ENCODE measurements at places on chromosomes 2 and 18.

GRCh38 chr2:120257522-120257921, 4.9 kb downstream of the RALB start:
- DNase-seq = no peak

DNA sequence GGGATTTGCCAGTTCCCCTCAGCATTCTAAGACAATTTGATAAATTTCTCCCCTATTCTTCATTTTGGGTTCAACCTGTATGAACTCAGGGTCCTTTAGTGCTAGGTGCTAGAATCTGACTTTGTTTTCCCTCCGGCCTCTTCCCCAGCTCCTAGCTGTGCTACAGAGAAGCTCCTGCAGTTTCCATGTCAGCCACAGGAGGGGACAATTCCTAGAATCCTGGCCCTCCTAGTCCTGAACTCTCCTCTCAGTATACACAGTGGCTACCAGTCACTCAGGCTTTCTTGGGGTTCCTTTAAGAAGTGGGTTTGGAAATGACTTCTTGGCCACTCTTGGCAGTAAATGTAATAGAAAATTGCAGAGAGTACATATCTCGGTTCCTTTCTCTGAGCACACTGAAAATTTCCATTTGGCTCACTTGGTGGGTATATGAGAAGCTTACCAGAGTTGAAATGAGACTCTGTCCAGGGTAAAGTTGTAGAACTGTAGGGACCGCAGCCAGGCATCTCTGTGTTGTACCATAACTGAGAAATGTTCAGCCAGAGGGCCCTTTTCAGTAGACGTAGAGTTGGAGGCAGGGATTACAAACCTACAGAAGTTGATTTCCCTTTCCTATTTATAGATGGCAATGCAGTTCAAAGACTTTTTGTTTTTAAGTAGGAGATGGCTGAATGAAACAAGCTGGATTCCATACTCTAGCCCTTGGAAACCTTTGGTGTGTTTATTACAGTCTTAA, 5.0 kb upstream of the CHST10 start:
- peak; percentile 0 for DNase-seq

- no peak for DNase-seq
Measured at GRCh38 chr18:45958730-45959129, 8.4 kb downstream of the EPG5 start.

DNA sequence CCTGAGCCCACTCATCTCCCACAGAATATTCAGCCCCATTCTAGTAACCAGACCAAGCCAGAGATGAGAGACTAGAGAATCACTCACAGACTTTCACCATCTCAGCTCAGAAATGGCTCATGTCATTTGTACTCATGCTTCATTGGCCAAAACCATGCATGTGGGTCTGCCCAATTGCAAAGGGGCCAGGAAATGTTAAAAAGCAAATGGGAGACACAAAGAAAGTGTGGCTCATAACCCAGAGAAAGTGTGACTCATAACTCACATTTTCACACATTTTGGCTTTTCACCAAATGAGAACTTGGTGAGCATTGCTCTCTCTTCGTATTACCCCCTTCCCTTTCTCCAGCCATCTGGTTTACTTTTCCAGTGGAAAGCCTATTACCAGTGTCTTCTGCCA, 66.2 kb downstream of the MDH1 start:
- DNase-seq = no peak

GRCh38 chr2:113886479-113887008, 3.3 kb upstream of the ACTR3 start:
- DNase-seq = no peak

DNA sequence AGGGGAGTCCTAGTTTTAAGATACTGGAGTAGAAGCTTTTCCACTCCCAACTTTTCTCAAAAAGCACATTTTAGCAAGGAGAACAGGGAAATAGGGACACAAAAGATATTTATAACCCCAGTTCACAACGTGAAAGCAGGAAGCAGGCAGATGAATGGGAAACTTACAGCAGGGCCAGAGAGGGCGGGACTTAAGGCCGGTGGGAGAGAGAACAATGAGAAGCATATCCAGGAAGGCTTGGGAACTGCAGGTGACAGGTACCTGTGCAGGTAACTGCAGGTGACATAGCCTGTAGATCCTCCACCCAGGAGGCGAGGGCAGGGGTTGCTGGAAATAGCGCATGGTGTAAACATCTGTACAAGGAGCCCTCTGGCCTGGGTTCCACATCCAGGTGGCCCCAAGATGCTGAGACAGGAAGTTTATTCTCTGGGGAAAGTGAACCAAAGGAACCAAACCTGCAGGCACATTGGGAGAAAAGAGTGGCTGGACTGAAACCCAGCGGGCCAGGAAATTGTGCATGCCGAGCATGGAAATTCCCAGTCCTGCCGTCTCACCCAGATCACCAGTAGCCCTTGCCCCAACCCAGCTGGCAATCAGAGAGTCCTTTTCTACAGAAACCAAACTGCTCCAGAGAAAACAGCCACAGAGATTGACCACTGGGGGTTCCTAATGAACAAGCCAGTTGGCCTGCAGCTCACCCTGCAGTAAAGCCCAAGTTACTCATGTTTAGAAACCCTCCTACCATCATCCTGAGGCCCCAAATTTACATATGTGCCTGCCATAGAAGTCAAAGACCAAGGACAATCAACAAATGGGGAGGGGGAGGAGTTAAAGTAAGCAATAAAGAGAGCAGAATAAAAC, 24.3 kb upstream of the COL6A3 start:
- DNase-seq = no peak

DNA sequence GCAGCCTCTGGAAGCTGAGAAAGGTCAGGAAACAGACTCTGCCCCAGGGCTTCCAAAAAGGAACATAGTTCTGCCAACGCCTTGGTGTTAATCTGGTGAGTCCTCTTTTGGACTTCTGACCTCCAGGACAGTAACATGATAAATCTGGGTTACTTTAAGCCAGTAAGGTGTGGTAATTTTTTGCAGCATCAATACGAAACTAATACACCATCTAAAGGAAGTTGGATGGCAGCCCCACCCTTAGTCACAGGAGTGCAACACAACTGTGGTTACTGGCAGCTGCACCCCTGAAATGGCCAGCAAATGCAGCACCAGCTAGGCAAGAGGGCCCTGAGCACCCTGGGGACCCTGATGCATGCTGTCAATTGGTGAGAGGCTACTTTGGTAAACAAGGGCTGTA, 25.8 kb downstream of the CREG2 start:
- no peak for DNase-seq

GRCh38 chr18:73735836-73736235, 411.8 kb downstream of the FBXO15 start:
- no peak for DNase-seq

- DNase-seq = no peak
Measured at GRCh38 chr18:49431165-49431962, 29.1 kb downstream of the DYM start.

GRCh38 chr2:118665784-118666529, 181.5 kb downstream of the EN1 start:
- DNase-seq = no peak

GRCh38 chr2:179536185-179536584, 271.6 kb upstream of the SESTD1 start:
- no peak for DNase-seq

DNA sequence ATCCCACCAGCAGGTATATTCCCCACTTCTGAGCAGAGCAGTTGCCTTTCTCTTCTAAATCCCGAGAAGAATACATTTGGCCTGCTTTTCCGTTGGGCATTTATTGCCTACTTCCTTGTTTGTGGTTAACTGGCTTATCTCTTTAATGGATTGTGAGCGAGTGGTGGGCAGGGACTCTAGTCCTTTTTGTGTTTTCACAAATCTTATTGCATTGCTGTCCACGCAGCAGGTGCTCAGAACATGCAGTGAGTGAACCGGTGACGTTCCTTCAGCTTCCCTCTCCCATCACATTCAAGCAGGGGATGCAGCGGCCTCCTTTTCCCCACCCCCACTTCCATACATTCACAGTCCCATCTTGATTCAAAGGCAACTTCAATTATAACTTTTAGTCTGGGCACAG, 28.9 kb upstream of the GAREM2 start:
- DNase-seq = no peak

- DNase-seq = no peak
Measured at GRCh38 chr2:109604597-109604996, 9.2 kb downstream of the SEPTIN10 start.

GRCh38 chr2:39128919-39129391, 8.1 kb upstream of the SOS1 start:
- no peak for DNase-seq

DNA sequence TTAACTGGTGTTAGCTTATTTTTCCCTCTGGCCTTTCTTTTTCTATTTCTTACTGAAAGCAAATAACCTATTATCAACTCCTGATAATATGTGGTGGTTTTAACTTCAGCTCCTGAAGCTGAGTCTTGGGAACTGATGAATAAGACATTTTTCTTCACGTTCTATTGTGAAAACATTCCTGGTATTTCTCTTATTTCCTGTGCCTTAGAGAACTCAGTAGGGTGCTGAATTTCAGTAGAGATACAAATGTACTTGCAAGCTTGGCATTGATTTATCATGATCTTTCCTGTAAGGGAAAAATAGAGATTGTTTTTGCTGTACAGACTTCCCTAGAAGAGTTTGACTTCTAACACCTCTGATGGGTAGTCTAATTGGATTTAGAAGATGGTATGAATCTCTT, 52.8 kb upstream of the DCC start:
- DNase-seq = no peak

- DNase-seq = no peak
Measured at GRCh38 chr2:152534460-152535135, 182.7 kb downstream of the PRPF40A start.

- no peak for DNase-seq
Measured at GRCh38 chr2:218221000-218221399, 4.0 kb downstream of the ARPC2 start.

DNA sequence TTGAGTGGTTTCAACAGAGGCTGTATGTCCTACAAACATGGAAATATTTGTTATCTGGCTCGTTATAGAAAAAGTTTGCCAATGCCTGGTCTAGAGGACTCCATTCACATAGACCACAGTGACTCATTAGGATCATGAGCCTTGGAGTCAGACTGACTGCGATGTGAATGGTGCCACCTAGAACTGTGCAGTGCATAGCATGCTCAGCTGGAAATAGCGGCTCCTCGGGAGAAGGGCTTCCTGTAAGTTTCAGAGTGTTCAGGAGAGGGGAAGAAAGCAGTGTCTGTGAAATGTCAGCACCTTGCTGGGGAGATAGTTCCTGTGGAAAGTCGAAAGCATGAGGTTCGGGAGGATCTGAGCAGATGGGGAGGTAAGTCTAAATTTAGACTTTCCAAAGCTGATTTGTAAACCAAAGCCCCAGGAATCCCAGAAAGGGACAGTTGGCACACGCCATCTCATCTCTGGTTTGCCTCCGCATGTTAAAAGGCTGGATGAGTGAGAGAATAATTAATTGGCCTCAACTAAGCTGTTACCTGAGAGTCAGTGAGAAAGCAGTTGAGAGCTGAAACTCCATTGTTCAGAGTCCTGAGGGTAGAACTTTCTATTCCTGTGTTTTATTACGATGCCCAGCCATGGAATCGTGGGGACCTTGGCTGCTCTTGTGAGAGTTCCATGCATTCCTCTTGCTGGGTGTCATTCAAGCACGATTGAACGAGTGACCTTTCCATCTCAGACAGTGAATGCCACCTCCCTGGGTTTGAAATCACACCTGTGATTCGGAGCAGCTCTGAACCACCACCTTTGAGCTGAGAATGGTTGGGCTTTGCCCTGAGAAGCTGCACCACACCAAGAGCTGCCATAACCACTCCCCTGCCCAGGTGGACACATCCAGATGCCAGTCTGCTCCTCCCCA, 99.5 kb downstream of the MAPK4 start:
- DNase-seq = peak; percentile 73

- DNase-seq = no peak
Measured at GRCh38 chr2:32489061-32489460, 132.2 kb downstream of the BIRC6 start.

DNA sequence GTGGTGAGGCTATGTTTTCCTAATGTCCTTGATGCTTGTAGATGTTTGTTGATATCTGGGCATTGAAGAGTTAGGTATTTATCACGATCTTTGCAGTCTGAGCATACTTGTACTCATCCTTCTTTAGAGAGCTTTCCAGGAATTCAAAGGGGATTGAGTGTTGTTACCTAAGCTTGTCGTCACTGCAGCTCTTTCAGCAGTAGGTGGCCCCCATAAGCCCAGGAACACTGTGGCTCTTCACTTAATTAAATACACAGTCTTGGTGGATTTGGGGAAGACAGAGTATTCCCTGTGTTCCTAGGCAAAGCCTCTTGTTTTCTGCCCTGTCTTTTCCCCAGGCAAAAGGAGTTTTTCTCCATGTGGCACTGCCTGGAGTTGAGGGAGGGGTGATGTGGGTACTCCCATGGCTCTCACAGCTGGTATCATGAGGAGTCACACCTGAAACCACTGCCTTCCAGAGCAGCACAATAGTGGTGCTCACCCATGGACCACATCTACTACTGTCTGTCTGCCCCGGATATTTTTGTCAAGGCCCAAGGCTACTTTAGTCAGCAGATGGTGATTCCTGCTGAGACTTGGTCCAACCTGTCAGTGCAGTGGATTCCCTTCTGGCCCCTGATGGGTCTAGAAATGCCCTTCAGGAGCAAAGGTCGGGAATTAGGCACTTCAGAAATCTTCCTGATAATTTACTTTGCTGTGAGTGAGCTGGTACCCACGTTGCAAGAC, 95.7 kb downstream of the GALNT13 start:
- DNase-seq = no peak

DNA sequence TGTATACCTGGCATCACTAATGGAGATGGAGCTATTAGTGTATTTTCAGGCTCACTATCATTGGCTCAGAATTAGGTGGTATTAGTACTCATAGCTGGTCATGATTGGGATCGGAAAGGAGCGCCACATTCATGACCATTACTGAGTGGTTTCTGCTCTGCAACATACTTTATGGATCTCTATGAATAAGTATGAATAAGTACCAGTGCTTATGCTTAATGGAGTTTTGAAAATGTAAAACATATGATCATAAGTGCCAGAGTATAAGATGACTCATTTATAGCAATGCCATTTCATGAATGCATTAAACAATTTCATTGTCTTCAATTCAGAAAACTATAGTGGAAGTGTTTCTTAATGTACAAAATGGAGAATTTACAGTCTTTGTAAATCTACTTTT, 156.7 kb downstream of the GALNT3 start:
- no peak for DNase-seq

DNA sequence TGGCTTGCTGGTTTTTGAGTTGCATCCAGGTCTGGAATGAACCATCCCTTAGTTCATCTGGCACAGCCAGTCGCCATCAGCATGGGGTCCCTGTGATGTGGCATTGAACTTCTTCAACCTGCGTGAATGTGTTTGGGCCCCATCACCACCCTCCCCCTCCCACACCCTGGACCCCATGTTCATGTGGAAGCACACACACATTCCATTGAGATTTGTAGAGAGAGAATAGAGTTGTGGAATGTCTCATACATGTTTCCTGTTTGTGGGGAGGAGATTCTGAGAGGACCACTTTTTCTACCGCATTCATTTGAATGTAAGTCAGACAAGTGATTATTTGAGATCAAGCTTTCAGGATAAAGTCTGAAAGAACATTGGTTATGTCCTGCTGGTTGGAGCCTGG, 117.6 kb upstream of the EML6 start:
- no peak for DNase-seq

- no peak for DNase-seq
Measured at GRCh38 chr2:238739668-238740067, 108.2 kb upstream of the TWIST2 start.

GRCh38 chr2:66699793-66700676, 265.1 kb downstream of the MEIS1 start:
- no peak for DNase-seq

- no peak for DNase-seq
Measured at GRCh38 chr18:53798516-53798915, 426.0 kb downstream of the MBD2 start.
